ENCODE measurements at places on chromosomes 1 and 21.

DNA sequence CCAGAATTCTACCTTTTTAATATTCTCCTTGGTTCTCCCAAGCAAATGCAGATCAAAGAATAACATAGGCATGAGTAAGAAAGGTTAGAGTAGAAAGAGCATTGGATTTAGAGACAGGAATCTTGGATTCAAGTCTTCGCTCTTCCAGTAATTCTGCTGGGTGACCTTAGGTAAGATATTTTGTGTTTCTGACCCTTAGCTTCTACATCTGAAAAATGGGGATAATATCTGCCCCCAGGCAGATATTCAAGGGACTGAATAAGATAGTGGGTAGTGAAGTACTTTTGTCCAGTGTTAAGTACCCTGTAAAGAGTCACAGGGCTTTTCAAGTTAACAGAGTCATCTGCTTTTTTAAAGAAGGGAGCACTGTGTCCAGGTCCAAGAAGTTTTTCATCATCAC lies 70.8 kb downstream of the KDM1A start:
- no peak for DNase-seq

DNA sequence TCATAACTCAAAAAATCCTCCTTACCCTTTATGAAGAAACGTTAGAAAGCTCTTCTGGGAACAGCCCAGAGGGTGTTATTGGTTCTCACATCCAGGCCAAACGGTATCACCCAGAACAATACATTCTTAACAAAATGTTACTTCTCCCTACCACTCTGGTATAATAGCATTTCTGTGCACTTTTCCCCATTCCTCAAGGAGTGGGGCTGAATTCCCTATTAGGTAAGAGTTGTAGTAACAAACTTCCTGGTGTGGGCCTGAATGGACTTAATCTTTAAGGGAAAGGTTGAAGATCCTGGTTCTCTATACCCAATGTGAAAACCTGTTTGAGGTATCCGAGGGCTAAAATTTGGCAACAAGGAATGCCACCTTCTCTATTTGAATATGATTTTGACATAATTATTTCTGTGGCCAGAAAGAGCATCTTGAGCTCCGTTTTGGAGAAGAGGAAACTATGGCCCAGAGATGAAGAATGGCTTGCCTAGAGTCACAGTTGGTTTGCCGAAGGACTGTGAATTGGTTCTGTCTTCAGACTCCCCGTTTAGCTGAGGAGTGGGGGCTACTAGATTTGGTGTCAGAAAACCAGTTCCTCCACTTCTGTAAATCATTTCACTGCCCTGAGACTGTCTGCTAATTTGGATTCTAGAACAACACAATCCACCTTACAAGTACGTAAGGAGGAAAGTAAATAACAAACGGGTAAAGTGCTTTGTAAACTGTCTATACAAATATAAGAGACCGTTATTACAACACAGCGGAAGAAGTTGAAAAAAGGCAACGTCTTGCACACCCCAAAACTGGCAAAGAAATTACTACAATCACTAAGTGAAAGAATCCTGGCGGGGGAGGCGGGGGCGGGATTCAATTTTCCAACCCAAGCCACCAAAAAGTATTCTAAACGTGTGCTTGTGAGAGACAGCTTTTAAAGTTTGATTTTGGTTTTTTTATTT lies 2.3 kb downstream of the ANP32E start:
- peak; percentile 2 for DNase-seq

GRCh38 chr1:67818725-67819301 lies 14.5 kb downstream of the GNG12 start:
- DNase-seq, result no peak

DNA sequence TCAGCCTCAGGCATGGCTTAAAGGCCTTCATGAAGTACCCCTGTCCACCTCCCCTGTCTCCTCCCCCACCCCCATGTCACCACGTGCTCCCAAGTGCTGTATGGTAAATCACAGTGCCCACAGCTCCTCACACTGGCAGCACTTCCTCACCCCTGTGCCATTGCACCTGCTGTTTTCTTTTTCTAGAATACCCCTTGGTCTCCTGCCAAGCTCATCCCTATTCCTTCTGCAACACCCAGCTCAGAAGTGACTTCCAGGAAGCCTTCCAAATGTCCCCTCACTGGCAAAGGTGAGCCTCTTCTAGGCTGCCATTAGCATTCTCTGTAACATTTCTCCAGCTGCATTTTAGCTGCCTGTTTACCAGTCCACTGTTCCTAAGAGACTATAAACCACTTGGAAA lies 9.4 kb downstream of the AKNAD1 start:
- DNase-seq, result no peak

DNA sequence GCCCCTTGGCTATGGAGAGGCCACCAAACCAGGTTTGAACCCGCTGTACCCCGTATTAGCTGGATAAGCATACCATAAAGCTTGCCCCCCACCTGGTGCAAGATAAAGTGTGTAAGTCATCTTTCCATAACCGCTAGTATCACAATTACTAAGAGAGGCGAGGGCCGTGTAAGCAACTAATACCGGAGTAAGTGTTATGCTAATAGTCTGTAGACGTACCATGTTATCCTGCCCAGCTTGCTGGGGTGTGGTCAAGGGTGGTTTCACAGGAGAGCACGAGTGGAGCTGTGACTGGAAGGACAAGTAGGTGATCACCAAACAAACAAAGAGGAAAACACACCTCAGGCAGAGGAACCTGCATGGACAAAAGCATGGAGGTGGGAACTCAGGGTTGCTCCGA lies 3.6 kb upstream of the TNFRSF1B start:
- DNase-seq, result no peak

- DNase-seq, result no peak
Measured at GRCh38 chr1:243474906-243475305, 219.1 kb downstream of the SDCCAG8 start.

DNA sequence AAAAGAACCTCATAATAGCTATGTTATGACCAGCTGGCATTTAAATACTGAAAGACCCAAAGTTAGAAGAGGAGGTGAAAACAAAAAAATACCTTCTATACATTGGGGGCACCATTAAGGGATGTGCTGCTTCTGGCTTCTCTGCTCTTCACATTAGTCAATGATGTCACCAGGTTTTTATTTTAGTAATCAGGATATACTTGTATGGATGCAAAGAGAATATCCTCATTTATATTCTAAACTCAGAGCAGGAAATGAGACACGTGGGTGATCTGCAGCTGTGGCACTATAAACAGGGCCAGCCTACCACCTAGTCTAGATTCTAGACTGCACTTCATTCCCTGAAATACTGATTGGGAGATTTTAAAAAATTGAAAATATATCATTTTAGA lies 51.2 kb downstream of the WLS start:
- DNase-seq, result no peak

DNA sequence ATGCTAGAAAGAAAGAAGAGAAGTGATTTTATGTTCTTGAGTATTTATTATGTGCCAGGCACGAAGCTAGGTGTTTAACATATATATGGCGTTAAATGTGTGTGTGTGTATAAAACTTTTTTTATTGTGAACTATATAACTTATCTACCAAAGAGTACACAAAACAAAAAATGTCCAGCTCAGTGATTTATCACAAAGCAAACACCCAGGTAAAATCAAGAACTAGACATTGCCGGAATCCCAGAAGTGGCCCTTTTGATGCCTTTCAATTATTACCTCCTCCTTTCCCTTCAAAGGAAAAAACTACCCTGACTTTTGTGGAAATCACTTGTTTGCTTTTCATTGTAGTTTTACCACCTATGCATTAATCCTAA lies 40.5 kb upstream of the ZNF648 start:
- DNase-seq, result no peak

GRCh38 chr1:6014130-6014999 lies 22.1 kb upstream of the NPHP4 start:
- no peak for DNase-seq

- no peak for DNase-seq
Measured at GRCh38 chr1:235004276-235004675, 124.4 kb downstream of the TOMM20 start.

GRCh38 chr1:233904633-233905415 lies at the start of gene SLC35F3:
Gene SLC35F3 (plus strand): TSS chr1:233904676.
- peak; percentile 23 for DNase-seq

DNA sequence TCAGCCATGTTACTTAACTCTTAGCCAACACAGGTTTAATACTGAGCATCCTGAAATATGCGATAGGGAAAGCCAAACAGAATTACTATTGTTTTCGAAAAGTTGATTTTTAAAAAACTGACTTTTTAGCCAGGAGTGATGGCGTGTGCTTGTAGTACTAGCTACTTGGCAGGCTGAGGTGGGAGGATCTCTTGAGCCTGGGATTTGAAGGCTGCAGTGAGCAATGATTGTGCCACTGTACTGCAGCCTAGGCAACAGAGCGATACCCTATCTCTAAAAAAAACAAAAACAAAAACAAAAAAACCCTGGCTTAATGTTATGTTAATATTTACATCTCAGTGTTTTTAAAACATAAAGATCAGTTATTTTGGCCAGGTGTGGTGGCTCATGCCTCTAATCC lies 16.7 kb downstream of the NMNAT1 start:
- no peak for DNase-seq

DNA sequence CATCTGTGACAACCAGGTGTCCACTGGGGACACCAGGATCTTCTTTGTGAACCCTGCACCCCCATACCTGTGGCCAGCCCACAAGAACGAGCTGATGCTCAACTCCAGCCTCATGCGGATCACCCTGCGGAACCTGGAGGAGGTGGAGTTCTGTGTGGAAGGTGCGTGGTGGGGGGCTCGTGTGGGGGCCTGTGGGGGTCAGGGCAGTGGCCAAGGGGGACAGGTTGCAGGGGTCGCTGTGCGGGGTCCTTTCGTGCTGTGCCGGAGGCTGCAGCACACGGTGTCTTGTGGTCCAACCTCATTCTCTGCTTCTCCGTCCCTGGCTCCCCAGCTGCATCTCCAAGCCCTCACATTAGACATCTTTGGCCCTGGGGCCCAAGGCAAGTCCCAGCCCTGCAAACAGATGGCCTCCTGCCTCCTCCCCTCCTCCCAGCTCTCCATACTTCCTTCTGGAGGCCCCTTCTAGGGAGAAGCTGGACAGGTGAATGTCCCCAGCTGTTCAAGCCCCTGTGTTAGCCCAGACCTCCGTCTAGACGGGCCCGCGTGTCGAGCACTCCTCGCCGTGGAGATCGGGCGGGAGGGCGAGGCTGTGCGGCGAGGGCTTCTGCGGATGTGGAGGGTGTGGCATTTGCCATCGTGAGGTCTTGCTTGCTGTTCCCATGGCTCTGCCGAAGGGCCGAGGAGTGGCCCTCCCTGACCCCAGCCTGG lies 2.5 kb downstream of the AGRN start:
- no peak for DNase-seq

DNA sequence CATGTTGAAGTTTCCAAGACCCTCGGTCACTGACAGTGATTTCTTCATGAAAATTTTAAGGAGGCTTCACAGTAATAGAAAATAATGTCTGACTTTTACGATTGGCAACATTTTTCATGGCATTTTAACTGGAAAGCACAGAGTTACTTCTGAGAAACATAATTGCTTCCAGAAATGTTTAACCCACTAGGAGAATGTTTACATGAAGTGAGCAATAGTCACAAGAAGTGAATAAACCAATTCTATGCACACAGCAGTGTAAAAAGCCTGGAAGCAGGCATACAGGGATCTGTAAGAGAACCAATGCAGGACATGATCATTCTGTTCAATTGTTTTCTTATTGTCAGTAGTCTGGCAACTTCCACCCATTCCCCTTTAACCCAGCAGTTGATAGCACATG lies 316.2 kb upstream of the CXADR start:
- no peak for DNase-seq

DNA sequence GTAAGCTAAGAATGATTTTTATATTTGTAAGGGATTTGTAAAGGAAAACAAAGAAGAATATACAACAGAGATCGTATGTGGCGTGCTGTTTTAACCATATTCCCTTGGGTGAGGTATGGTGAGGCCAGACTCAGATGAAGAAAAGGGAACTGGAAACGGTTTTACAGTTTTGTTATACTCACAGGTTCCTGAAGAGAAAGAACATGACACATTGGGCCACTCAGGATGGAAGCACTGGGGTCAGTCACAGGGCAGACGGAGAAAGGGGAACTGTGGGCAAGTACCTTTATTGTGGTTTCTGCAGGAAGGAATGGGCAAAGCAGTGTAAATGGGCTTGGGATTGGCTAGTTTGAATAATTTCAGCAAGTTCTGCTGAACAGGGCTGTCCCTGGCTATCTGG lies 177.4 kb downstream of the LBR start:
- no peak for DNase-seq

DNA sequence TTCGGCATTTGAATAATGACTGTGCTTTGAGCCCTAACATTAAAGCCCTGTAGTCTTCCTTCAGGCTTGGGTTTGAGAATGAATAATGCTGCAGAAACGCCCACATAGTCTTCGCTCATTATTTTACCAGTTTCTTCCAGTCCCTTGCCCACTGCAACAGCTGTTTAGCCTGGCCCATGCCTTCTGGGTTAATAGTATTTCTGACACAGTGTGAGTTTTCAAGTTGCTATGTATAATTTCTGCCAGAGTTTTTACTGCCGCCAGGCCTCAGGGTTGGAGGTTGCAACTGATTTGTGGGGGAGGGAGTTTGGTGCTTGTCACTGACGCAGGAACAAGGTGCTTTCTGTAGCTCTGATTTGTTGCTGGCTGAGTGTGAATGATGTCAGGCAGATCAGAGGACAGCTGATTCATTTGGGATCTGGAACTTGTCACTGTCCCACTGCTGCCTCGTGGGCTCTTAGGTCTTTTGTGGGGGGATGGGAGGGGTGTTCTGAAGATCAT lies 109.8 kb downstream of the MAST2 start:
- peak; percentile 79 for DNase-seq

GRCh38 chr21:15521644-15522001 lies 208.2 kb upstream of the USP25 start:
- no peak for DNase-seq

- no peak for DNase-seq
Measured at GRCh38 chr1:46434358-46434757, 40.2 kb downstream of the FAAH start.

DNA sequence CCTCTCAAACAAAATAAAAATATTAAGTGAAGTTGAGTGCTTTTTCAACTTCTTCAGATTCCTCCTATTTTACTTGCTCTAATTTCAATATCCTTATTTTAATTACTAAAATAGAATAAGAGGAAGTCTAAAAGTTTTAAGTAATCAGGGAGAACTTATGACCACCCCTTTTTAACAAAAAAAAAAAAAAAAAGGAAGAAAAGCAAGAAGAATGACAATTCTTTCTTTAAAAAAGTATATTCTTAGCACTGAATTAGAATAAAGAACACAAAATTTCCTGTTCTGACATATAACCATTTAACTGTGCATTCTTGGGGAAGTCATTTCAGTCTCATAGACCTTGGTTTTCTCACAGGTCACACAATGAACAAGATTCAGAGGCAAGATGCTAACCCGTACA lies 46.8 kb downstream of the SAMSN1 start:
- DNase-seq, result no peak

DNA sequence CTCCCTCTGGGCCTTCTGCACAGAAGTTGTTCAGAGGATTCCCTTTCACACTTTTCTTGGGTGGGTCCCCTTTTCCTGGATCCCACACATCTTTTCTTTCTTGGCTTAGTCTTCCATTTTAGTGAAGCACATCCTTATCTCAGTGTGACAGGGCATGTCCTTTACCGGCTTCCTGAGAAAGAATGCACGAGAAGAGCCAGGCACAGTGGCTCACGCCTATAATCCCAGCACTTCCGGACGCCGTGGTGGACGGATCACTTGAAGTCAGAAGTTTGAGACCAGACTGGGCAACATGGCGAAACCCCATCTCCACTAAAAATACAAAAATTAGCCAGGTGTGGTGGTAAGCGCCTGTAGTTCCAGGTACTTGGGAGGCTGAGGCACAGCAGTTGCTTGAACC lies 22.1 kb upstream of the PSMB2 start:
- DNase-seq, result no peak

- DNase-seq, result no peak
Measured at GRCh38 chr1:229941160-229941559, 125.9 kb upstream of the GALNT2 start.
